T-helper 22 cell (primary cell): ENCODE measurements at places on chromosomes 7 and 10.

- DNase-seq, result no peak
Observed at GRCh38 chr10:113438652-113439051, 114.2 kb upstream of the HABP2 start.

- DNase-seq, result no peak
Observed at GRCh38 chr10:89342206-89342958, 14.6 kb downstream of the IFIT3 start.

GRCh38 chr10:114604357-114605130, 53.5 kb downstream of the ABLIM1 start:
- DNase-seq, result no peak

DNA sequence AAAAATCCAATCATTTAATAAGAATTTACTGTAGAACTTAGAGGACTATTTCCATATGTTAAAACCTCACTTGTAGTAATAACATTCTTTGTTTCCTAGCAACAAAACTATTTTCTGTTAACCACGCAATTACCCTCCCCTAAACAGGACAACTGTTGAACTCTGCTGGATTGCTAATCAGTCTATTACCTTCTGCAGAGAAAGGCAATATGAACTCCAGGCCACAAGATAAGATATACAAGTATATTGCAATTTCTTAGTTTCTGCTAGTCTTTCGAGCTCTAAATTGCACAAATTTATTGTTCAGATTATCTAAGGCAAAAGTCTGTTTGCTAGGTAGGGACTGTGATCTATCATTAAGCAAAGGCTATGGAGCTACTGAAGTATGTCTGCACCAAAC, 920.1 kb upstream of the LRRN3 start:
- DNase-seq, result no peak

GRCh38 chr7:2721842-2722241, 33.8 kb downstream of the AMZ1 start:
- DNase-seq, result no peak

DNA sequence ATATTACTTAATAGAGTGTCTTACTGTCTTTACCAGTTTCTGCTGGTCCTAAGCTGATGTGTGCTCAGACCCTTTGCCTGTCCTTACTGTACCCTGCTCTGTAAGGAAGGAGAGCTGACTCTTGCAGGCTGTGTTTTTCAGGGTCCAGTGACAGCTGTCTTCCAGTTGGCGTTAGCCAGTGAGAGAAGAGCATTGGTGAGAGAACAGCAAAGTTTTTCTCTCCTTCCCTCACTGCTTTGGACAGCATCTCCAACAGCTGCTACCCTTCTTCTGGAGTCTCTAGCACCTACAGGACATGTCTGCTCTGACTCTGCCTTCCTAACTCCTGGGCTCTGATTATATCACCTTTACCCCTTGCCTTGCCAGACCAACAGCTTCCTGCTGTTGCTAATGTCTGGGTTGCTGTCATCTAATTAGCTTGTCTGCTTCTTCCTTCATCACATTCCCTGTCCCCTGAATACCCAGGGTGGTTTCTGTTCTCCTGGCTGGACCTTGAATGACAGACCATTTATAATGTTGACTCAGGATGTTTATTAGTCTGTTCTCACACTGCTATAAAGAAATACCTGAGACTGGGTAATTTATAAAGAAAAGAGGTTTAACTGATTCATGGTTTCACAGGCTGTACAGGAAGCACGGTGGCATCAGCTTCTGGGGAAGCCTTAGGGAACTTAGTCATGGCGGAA, 23.5 kb upstream of the PANK1 start:
- DNase-seq, result no peak
